ENCODE measurements at places on chromosomes 5 and 9.

DNA sequence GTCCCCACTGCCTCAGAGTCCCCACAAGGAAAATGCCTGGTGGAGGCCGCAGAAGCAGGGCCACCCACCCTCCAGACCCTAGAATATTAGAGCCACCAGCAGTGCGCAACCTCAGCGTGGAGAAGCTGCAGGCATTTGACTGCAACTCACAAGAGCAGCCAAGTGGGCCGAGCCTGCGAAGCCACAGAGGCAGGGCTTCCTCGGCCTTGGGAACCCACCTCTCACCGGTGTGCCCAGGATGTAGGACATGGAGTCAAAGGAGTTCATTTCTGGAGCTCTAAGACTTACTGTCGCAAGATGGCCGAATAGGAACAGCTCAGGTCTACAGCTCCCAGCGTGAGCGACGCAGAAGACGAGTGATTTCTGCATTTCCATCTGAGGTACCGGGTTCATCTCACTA lies 397.9 kb upstream of the PIK3R1 start:
- DNase-seq = no peak

DNA sequence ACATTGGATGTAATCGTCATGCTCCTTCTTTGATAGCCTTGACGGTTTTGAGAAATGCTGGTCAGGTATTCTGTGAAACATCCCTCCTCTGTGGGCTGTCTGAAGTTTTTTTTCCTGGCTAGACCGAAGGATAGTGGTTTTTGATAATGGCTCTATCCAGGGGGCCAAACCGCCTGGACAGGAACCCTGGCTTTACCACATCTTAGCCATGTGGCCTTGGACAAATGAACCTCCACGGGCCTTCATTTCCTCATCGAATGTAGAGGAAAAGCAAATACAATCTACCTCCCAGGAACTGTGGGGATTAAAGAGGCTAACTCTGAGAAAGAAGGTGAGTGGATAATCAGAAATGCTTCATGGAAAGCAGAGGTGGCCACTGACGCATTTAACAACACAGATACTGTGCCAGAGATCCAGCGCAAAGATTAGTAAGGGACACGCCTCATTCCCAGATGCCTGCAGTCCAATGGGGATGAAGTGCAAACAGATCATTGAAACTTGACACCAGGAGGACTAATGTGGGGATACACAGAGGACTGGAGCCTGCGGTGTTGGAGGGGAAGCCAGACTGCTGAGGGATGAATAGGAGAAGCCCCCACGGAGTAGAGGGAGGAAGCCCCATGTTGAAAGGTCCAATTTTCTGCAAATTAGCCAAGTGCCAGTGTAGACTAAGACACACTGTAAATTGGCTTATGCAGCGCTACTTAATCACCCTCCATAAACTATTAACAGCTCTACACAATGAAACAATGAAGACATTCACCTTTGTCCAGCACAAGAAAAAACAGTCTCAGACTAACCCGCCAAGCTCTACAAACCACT lies 41.6 kb downstream of the MYO10 start:
- peak; percentile 46 for DNase-seq

GRCh38 chr5:127176769-127177168 lies 103.5 kb upstream of the C5orf63 start:
- DNase-seq = no peak

DNA sequence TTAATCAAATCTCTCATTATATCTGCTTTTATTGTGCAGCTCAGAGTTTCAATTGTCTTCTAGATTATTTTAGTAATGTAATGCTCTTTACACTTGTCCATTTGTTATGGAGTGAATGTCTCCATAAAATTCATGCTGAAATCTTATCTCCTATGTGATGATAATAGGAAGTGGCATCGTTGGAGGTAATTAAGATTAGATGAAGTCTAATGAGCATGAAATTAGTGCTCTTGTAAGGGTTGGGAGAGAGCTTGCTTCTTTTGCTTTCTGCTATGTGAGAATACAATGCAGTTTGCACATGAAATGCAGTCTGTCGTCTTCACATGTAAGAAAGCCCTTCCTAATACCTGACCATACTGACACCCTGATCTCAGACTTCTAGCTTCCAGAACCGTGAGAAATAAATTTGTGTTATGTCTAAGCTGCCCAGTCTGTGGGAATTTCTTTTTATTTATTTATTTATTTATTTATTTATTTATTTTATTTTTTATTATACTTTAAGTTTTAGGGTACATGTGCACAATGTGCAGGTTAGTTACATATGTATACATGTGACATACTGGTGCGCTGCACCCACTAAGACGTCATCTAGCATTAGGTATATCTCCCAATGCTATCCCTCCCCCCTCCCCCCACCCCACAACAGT lies 1399.2 kb upstream of the CDH6 start:
- DNase-seq = no peak

DNA sequence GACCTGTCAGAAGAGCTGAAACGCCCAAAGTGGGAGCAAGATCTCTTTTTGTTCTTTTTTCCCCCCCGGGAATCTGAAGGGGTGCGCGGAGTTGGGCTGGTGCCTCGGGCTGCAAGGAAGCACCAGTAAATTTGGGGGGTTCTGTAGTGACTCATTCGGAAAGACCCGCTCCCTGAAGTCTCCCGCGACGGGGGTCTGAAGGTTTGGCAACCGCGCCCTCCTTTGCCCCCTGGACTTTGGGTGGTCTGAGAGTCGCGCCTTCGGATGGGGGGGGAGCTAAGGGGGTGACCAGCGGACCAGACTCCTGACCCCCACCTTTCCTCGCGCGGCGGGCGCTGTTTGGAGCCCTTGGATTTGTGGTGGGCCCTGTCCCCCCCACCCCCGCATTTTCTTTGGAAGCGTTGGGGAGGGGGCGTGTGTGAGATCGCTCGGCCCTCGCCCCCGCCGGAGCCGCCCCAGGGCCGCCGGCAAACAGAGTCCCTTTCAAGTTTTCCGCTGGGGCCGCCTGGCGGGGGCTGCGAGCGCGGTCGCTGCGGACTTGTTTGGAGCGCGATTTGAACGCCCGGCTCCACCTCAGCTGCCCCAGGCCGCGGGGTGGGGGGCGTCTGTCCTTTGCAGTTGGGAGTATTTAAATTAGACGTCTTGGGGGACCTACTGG lies 2.0 kb downstream of the CXXC5 start:
- DNase-seq = peak; percentile 67

- no peak for DNase-seq
Observed at GRCh38 chr9:134950386-134951210, 32.9 kb upstream of the FCN1 start.

- peak; percentile 54 for DNase-seq
Observed at GRCh38 chr9:112119225-112120029, 55.7 kb downstream of the SUSD1 start.

GRCh38 chr9:70506159-70506558 lies 91.7 kb upstream of the KLF9 start:
- DNase-seq = no peak

DNA sequence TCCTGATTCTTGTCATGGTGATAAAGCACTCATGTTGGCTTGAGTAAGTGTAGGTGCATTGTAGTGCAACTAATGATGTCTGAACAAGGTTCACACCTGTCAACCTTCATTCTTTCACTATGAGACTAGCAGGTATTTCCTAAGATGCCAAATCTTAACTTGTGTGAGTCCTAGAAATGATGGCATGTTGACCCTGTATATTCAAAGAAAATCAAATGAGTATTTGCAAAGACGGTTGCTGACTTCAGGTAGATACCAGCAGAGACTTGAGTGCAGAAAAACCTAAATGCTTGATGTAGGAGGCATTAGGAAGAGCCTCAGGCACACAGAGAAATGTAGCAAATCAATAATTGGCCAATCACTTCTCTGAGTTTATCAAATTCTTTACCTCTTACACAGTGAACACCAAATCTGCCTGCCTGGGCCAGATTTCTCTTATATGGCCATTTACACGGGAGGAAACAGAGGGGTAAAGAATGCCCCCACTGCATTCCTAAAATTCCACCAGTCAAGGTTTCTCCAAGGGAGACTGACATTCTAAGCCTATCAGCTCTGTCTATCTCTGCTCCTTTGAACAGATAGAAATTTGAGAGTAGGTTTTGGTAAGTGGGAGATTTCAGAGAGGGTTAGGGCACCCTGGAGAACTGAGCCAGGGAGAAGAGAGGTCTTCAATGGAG lies 488.6 kb upstream of the WWC1 start:
- no peak for DNase-seq

DNA sequence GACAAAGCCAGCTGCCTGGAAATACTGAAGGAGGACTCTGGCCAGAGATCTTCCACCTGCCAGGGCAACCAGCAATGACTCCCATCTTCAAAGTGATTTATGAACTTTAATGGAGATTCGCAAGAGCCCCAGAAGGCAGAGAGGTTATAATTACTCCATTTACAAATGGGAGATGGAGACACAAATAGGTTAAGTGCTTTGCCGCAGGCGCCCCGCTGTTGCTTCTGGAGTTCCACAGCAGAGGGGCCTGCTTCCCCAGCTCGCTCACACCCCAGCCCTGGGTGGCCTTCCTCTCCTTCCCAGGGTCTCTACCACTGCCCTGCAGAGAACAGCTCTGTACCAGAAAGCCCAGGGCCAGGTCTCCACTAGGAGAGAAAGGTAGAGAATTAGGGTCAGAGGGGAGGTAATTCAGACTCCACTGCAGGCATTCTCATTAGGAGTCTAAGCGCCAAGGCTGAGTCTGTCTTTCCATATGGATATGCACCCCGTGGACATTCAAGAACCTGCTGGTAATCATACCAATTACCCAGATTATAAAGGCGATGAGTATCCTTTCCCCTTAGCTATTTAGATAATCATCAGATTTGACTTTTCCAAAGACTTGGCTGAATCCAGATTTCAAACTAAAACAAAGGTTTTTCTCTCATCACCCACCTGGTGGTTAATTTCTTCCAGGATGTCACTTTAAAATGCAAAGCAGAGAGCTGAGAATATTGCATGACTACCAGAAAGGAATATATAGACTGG lies 157.6 kb upstream of the TUT7 start:
- DNase-seq = no peak

- no peak for DNase-seq
Observed at GRCh38 chr5:112885001-112885400, 23.9 kb downstream of the SRP19 start.

DNA sequence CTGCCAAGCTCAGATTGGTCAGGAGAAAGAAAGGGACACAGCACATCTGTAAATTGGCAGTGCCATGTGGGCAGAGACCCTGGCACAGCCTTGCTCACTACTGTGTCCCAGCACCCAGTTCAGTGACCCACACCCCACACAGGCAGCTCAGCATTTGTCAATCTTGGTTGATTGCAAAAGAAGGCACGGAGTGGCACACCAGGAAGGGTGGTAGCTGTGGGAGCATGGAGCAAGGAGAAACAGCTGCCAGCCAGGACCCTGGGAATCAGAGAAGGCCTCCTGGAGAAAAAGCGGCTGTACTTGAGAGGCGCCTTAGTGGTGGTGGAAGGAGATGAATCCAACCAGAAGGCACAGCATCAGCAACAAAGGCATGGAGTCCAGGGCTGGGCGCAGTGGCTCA lies 3.5 kb downstream of the SLC27A4 start:
- DNase-seq = no peak

- DNase-seq = no peak
Observed at GRCh38 chr5:38874948-38875456, 29.2 kb downstream of the OSMR start.

- no peak for DNase-seq
Observed at GRCh38 chr9:131276891-131277286, 579 bp upstream of the FAM78A start.

DNA sequence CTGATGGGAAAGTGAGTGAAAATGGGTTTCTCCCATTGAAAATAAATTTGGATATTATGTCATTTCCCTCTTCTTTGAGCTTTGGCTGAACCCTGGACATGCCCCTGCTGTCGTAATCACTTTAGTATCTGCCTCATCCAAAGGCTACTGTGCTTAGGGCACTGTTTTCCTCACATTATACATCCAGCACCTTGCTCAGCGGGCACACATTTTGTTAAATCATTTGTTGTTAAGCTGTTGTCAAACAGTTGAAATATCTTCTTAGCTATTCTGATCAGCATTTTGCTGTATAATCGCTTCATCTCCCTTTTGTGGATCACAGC lies 352.7 kb upstream of the CD180 start:
- no peak for DNase-seq

- no peak for DNase-seq
Observed at GRCh38 chr5:56145511-56145910, 87.6 kb downstream of the ANKRD55 start.

- DNase-seq = no peak
Observed at GRCh38 chr5:73231246-73231778, 58.3 kb downstream of the TMEM174 start.

DNA sequence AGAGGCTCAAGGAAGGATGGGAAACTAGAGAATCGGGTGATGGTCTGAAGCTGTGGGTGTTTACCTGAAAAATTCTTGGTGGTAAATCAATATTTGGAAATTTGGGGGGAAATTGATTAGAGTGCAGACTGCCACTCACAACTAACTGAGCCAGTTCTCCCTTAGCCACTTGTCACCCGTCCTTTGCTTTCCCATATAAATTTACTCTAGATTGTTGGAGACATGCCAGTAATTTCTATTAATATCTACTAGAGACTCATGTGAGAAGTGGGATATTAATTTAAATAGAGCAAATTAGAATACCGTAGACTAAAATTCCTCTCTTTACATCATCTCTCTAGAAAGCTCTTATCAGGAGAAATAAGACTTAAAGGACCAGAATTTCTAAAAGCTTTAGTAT lies 471.3 kb upstream of the DAB2 start:
- no peak for DNase-seq

DNA sequence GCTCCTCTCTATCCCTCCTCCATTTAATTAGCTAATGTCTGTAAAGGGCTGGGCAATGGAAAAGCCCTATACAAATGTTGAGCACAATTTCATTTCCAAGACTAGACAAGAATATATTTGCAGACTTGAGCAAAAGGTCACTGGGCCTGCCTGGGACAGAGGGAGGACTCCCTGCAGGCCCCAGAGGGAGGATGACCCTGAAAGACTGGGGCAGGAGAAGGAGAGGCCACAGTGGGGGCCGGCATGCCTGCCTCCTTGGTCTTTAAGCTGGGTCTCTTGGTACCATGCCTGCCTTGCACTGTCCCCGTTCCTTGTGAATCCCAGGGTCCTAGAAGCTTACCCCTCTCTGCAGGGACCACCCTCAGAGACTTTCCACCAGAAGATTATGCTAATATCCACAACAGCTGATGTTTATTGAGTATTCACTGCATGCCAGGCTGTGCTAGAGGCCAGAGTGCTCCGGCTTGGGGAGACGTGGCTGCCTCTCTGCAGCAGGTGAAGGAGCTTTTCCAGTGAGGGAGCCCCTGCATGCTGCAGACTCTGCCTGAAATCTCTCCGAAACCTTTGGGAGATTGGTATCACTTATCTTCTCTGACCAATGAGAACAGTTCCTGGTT lies 72.7 kb upstream of the HSPA9 start:
- DNase-seq = no peak

GRCh38 chr5:127519527-127519926 lies 2.1 kb downstream of the PRRC1 start:
- no peak for DNase-seq

- no peak for DNase-seq
Observed at GRCh38 chr5:96903300-96903699, 27.0 kb downstream of the ERAP2 start.

GRCh38 chr9:29285818-29286217 lies 1712.5 kb upstream of the C9orf72 start:
- no peak for DNase-seq
